ENCODE measurements at places on chromosomes 2 and 18. TPM values are rescaled to one million over a fixed set of nuclear protein-coding genes. Genes with fewer than 3 reads are reported as not detected.

GRCh38 chr2:149872041-149872440, 284.5 kb upstream of the MMADHC start:
- no peak overlapping the region for H3K27ac ChIP-seq
- no peaks in the 10 kb centered on the region for H3K36me3 ChIP-seq
- no peaks in the 10 kb centered on the region for H3K27me3 ChIP-seq
- H3K4me1 ChIP-seq: no peaks in the 10 kb centered on the region
- DNase-seq: no peak

DNA sequence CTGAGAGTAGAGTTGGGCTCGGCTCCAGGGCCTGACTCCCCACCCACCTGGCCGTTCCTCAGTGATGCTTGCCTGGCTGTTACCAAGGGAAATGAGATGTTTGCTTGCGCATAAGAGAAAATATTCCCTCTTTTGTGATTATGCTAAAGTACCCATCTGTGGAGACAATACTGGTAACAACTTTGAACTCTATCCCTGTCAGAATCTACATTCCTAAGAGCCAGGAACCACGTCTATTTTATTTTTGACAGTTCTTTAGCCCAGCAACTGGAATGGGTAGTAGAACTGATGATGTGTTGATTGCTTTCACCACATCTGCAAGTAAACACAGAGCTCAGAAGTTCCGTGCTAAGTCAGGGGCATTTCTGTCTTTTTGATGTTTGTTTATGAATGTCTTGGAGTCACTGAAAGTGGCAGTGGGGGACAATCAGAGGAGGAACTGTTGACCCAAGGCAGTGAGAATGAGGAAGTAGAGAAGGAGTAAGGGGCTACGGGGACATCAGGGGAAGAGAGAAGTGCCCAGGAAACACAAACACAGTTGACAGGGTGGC, 348.3 kb upstream of the SOX11 start:
- H3K36me3 ChIP-seq: no peaks in the 10 kb centered on the region
- no peaks in the 10 kb centered on the region for H3K27me3 ChIP-seq
- no peak overlapping the region for H3K27ac ChIP-seq
- no peak overlapping the region for H3K4me3 ChIP-seq

DNA sequence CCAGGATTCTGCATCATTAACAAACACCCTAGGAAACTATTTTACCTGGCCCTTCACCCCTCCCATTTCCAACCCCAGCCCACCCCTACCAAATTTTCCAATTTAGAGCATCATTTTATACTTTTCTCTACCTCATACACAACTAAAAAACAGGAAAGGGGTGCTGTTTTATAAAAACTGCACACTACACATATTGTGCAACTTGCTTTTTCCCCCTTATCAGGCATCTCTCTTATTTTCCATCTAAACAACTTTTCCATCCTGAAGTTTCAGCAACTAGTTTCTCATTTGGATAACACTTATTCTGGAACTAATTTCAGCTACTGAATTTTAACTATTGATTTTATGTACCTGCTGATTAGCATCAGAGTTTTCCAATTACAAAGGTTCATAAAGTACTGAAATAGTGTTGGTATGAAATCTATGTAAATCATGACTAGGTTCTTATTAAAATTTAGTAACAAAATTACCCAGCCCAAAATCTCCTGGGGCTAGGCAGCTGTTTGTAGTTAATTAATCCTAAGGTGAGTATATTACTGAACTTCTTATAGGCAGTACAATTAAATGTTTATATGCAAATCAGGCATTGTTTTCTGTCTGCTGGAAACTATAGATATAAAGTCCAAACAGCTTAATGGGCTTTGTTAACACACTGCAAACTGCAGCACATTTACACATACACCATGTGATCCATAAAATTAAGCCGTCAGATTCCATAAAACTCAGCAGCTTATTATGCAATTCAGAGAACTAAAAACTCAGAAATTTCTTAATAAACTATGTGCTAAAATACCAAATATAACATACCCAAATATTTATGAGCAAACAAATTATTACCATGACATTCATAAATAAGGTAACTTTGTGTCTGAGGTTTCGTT, 7.9 kb downstream of the SF3B1 start:
- no peak overlapping the region for H3K27ac ChIP-seq
- H3K36me3 ChIP-seq: peaks cover 22% of the 10 kb centered on the region
- H3K4me3 ChIP-seq: no peak overlapping the region
- peaks cover 66% of the 10 kb centered on the region for H3K4me1 ChIP-seq
- H3K27me3 ChIP-seq: no peaks in the 10 kb centered on the region

The NR4A2 gene
- 3.5 TPM for total RNA-seq

The CYP27C1 gene
- not detected for total RNA-seq

All from upper lobe of right lung (tissue), 1 donor.